ENCODE measurements at places on chromosomes 7 and 10.

DNA sequence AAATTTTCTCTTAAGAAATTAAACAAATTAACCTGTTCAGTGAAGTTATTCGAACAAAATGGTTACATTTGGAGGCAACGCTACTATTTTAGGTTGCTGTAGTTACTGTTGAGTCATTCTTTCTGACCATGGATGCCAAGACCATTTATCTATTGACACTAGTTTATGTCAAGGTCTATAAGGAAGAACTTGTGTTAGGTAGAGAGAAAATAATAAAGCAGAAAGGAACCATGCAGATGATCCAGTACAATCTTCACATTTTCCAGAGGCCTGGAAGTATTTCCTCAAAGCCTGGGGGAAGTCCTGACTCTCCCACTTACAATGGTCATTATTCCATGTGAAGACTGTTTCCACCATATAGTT, 608.0 kb upstream of the GALNT17 start:
- no peak for DNase-seq

GRCh38 chr7:8228766-8229674, 32.9 kb downstream of the ICA1 start:
- no peak for DNase-seq

GRCh38 chr7:94368371-94368791, 26.3 kb upstream of the COL1A2 start:
- DNase-seq, result no peak

- DNase-seq, result no peak
Observed at GRCh38 chr10:78528749-78529204, 495.1 kb downstream of the RPS24 start.

DNA sequence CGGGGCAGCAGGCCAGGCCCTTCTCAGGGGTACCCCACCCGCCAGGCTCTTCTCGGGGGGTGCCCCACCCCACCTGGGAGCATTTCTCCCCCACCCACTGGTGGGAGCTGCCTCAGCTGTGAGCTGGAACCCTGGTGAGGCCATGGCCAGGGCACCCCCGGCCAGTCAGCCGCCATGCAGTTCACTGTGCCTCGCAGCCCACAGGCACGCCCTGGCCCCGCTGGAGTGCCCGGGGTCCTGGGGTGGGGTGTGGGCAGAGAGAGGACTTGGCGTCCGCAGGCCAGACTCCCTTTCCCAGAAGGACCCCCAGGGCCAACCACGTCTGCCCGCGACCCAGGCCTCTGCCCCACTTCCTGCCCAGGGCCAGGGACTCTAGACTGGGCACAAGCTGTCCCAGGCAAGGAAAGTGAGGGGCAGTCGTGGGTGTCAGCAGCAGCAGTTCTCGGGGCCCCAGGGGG, 13.1 kb downstream of the DPYSL4 start:
- no peak for DNase-seq

DNA sequence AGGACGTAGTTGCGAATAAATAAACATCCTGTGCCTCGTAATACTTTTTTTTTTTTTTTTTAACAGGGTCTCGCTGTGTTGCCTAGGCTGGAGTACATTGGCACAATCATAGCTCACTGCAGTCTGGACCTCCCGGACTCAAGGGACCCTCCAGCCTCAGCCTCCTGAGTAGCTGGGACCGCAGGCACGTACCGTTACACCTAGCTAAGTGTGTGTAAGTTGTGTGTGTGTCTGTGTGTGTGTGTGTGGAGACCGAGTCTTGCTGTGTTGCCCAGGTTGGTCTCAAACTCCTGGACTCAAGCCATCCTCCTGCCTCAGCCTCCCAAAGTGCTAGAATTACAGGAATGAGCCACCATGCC, 573 bp upstream of the PON2 start:
- no peak for DNase-seq

- DNase-seq, result no peak
Observed at GRCh38 chr10:33381451-33382215, 47.2 kb upstream of the NRP1 start.

GRCh38 chr10:73798087-73798486, 12.7 kb downstream of the ZSWIM8 start:
- DNase-seq, result no peak

DNA sequence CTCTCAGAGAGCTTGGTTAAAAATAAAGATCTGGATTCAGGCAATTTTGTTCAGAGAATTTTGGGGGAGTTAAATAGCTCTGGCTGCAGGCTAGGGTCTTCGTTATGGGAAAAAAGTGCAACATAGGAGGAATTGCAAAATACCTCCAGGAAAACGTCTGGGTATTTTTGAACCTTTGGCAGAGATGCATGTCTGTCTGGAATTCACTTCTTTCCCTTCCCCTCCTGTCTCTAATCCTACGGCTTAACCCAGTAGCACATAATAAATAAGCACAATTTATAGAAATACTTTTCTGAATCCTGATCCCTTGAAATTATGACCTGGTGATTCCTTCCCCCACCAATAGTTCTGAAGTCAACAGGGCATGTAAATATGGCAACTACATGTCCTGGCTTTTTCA, 19.3 kb upstream of the NUP205 start:
- DNase-seq, result no peak

DNA sequence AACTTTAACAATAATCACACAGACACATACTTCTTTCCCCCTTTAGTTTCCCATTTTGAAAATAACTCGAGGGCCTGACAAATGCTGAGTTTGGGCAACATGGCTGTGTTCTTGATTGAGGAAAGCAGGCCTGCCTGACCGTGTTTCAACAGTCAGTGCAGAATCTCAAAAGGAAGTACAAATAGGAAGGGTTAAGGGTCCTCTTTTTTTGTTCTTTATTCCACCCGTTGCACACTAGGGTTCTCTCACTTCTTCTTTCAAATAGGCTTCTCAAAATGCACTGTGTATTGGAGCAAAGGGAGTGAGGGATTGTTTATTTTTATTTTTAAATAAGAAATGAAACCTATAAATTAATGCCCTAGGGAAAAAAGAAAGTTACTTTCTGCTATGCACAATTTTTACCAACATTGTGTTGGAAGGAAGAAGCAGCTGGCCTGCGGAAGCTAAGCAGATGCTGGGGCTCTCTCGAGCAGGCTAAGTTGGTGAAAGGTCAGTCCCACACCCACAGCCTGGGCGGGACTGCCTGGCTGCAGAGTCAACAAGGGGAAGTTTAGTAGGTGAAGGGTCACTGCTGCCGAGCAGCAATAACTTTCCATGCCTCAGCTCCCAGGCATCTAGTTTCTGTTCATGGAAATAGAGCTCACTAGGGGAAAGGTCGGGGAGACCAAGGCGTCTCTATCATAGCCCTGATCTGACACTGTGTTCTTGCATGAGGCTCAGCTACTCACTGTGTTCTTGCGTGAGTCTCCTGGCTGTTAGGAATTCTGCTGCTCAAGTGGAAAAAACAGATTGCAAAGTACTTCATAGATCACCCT, 12.2 kb upstream of the PDK4 start:
- no peak for DNase-seq

- DNase-seq, result no peak
Observed at GRCh38 chr10:63769367-63769766, 248.2 kb downstream of the REEP3 start.

GRCh38 chr7:157269341-157270059, 67.3 kb upstream of the DNAJB6 start:
- no peak for DNase-seq

DNA sequence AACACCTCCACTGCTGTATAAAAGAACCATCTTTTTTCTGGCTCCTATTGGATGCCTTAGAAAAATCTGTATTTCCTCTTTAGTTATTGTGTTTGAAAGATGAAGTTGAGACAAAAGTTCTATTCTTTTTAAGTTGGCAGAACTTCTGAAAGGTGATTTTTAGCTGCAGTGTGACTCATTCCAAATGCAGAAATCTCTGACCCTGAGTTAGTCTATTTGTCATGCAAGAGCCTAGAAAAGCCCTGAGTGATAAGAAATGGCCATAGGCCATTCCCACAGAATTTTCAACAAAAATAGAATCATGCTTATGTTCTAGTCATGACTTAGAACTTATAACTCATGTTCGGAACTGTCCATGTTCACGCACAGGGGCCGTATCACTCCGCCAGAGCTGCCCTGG, 89.1 kb downstream of the EGFR start:
- DNase-seq, result no peak

- no peak for DNase-seq
Observed at GRCh38 chr10:88386821-88387773, 196.0 kb downstream of the RNLS start.

GRCh38 chr10:109898666-109899355, 24.5 kb downstream of the XPNPEP1 start:
- no peak for DNase-seq

DNA sequence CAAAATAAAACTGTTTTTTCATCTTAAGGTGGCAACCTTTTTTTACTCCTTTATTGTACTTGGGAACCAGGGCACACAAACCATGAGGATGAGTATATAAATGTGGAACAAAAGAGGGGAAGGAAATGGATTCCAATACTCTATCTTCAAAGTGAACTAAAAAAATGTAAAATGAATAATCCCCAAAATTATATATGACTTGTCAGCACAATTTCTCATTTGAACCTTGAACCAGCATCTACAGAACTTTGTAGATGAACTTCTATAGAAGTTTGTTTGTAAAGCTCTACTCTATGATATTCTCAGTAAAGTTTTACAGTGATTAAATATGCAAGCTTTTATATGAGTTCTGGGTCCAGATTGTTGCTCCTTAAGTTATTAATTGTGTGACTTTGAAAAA, 218.2 kb upstream of the ETV1 start:
- DNase-seq, result no peak

GRCh38 chr7:121001234-121001906, 12.9 kb downstream of the CPED1 start:
- DNase-seq, result no peak

GRCh38 chr7:115137816-115138215, 215.9 kb downstream of the MDFIC start:
- DNase-seq, result no peak

DNA sequence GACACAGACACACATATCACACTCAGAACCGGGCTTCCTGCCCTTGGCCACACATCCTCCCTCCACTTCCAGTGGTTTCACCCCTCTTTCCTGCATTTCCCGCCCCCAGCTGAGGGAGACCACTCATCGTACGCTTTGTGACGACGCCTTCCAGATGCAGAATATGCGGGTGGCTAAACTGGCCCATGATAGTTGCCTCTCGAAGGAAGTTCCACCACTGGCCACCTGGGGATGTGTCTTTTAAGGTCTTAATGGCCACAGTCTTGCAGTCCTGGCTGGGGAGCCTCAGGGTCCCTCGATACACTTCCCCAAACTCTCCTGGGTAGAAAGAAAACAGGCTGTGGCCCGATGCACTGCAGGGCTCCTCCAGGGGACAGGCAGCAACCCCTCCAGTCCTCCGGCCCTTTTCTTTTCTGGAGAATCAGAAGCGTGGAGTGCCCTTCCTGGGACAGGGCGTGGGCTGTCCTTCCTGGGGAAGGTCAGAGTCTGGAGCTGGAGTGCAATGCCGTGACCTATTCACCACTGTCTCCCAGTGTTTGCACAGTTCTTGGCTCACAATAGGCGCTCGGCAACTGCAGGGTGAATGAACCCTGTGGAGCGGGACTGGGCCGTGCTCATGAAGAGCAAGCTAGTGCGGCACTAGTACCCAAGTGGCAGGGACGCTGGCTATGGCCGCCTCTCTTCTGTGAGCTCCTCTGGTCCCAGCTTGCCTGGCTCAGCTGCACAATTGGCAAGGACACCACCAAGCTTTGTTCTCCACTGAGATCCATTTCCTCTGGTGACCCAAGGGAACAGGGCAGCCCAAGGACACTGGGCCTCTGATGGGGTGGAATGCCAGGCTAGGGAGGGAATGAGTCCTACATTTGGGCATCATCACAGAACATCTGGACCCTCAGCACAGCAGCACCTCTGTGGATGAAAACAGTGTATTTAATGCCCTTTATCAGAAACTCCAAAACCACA, 13.2 kb downstream of the EPHA1 start:
- DNase-seq, result no peak

DNA sequence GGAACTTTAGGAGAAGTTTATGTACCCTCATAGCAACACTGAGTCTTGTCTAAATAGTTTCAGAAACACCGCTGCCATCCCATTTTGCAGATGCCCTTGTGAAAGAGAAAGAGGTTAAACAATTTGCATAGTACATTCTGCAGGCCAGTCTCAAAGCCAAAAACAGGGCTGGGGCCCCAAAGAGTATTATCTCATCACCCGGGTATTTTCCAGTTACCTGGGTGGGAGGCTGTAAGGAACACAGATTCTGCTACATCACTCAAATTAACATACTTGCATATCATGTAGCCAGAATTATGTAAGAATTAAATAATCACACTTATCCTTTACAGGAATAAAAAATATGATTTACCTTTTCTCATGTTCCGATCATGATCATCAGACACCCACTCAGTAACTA, 3.1 kb upstream of the FAM171A1 start:
- DNase-seq, result no peak

GRCh38 chr10:100728928-100729861, 16.2 kb upstream of the PAX2 start:
- no peak for DNase-seq

- DNase-seq, result no peak
Observed at GRCh38 chr7:148437043-148437442, 153.5 kb upstream of the C7orf33 start.

- DNase-seq, result no peak
Observed at GRCh38 chr7:70588191-70588921, 543.6 kb upstream of the GALNT17 start.

- DNase-seq, result no peak
Observed at GRCh38 chr10:123517426-123517825, 148.7 kb upstream of the GPR26 start.

DNA sequence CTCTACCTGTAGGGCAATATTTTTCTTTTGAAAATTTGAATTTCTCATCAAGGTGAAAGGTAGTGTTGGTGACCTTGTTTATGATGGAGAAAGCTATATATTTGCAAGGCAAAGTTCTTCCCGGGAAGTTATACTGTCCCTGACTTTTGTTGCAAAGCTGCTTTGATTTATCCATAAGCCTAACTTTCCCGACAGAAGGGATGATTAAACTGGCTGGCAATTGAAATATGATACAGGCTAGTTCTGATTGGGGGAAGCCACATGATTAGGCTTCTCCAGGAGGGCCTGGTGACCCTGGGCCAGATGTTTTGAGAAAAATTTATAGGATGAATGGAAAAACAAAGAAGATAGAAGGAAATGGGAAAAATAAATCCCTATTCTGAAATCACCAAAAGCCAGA, 215.5 kb downstream of the ACTR3B start:
- DNase-seq, result no peak

GRCh38 chr10:10785627-10786026, 232.0 kb upstream of the CELF2 start:
- no peak for DNase-seq

GRCh38 chr7:5704534-5704922, 76.9 kb downstream of the RNF216 start:
- peak; percentile 57 for DNase-seq

DNA sequence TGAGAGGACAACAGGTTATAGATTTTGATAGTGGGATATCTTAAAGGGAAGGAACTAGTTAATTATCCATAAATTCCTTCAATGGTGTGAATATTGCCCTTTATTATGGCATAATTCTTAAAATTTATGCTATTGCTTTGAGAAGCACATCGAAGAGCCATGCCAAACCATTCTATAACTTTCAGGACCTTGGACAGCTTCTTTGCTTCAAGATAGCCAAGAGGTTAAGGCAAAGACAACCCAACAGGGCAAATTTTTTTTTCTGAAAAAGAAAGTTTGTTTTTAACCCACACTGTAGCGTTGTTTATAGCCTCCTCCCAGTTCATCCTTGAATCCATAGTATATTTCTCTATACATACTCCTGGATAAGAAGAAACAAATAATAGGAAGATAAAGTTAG, 103.2 kb downstream of the NRG3 start:
- no peak for DNase-seq
